ENCODE measurements at places on chromosomes 16 and 17.

GRCh38 chr17:49031965-49032928 lies 35.1 kb downstream of the IGF2BP1 start:
- DNase-seq: no peak

DNA sequence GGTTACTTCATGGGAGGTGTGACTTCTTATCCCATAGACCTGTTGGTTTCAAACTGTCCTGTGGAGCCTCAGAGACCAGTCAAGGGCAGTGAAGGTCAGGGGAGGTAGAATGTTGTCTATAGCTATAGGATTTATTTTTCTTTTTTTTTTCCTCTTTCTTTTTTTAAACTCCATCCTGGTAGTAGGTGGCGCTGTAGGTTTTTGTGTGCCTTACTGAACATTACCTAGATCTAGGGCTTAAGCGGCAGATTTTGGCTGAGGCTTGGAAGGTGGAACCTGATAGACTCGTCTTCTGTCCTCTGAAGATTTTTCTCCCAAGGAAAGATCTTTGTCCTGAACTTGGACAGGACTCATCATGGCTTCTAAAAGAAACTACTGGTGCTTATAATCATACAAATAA lies 8.2 kb upstream of the LASP1NB start:
- DNase-seq: no peak

DNA sequence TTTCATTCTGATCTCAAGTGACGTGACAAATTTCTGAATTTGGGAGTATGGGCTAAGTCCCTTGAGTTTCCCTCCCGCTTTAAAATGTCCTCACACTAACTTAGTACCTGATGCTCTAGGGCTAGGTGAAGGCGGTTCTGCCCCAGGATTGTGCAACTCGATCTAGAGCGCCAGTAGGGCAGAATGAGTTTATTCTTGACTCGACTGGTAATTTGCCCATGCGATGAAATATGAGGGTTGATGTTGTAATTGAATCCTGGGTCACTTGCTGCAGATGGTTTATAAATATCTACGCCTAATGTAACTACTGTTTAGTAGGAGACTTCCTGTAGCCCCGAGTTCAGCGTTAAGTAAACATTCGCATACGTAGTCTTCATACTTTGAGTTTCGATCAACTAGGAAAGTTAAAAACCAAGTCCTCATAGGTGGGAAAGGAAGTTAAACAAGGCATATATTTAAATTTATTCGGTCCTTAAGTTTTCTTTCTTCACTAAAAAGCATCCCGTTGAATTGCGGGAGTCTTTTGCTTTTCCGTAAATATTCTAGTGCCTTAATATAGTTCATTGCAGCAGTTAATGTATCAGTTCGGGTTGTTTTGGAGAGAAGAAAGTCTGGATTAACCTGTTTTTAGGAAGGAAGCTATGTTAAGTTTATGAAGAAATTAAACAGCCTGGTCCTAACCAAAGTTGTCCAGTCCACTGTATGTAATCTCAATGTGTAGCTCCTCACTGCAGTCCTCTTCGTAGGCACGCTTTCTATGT lies 1.6 kb downstream of the CTCF start:
- DNase-seq: no peak

DNA sequence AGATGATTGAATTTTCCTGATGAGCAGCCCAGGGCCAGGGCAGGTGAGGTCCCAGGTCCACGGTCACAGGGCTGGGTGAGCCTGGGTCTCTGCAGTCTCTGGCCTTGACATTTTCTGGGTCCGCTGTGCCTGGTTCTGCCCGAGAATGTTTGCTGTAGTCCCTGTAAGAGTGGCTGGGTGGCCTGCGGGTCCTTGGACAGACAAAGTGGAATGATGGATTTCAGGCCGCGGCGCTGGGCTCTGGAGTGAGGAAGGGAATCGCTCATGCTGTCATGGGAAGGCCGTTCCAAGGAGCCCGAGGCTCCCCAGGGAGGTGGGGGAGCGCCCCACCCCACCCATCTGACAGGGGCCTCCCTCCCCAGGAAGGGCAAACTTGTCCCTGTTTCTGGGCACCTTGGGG lies 153.5 kb upstream of the CIBAR2 start:
- DNase-seq: no peak

DNA sequence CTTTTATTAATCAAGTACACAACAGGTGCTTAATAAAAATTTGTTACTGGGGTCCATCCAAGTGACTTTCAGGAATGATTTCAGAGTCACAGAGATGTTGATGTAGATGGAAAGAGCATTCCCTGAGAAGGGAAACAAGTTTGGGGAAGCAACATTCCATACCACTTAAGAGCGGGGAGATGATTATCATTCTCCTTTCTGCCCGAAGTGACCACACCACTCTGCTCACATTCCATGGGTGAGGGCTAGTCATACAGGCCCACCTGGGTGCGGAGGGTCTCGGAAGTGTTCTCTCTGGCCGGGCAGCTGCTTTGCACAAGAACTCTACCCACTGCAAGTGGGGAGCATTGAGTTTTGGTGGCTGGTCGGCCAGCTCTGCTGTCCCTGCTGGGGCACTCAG lies 231.4 kb downstream of the SNX29 start:
- DNase-seq: no peak

All from esophagus squamous epithelium (tissue), 5 donors.